ENCODE measurements at places on chromosomes 1 and 21.

- H3K36me3 ChIP-seq, result no peaks in the 10 kb centered on the region
- no peak overlapping the region for H3K4me3 ChIP-seq
- no peak overlapping the region for H3K27ac ChIP-seq
- no peaks in the 10 kb centered on the region for H3K27me3 ChIP-seq
These were observed 106.7 kb upstream of the ADAR start for GRCh38 chr1:154714638-154715037.

- no peak for DNase-seq
- H3K36me3 ChIP-seq, result no peaks in the 10 kb centered on the region
- H3K27ac ChIP-seq, result no peak overlapping the region
- no peaks in the 10 kb centered on the region for H3K27me3 ChIP-seq
- no peak overlapping the region for H3K4me3 ChIP-seq
- H3K4me1 ChIP-seq, result no peaks in the 10 kb centered on the region
These were observed 44.6 kb upstream of the BCL9 start for GRCh38 chr1:147496571-147497210.

- no peaks in the 10 kb centered on the region for H3K36me3 ChIP-seq
- no peak for DNase-seq
- H3K27ac ChIP-seq, result no peak overlapping the region
- no peaks in the 10 kb centered on the region for H3K27me3 ChIP-seq
- H3K4me3 ChIP-seq, result no peak overlapping the region
- H3K4me1 ChIP-seq, result no peaks in the 10 kb centered on the region
These were observed 121.1 kb downstream of the NUF2 start for GRCh38 chr1:163442895-163443294.

- no peak overlapping the region for H3K27ac ChIP-seq
- H3K4me1 ChIP-seq, result no peaks in the 10 kb centered on the region
- peaks cover 3% of the 10 kb centered on the region for H3K27me3 ChIP-seq
- H3K4me3 ChIP-seq, result no peak overlapping the region
- DNase-seq, result no peak
These were observed 86.9 kb downstream of the SMYD2 start for GRCh38 chr1:214367841-214368240.

DNA sequence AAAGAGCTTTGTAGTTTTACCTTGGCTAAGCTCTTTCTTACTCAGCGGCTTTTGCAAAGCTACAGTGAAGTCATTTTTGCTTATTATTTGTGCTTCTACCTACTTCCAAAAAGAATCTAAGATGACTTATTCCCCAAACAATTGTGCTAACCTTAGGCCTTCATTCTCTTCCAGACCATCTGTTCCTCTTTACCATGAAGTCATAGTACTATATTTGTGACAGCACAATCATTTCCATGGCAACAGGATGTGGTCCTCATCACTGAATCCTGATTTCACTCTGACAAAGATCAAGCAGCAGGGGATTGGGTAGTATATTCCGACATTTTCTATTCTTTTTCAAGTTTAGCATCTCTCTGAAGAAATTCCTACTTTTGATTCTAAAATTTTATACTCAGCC is 24.8 kb upstream of the NMNAT2 start:
- H3K36me3 ChIP-seq, result no peaks in the 10 kb centered on the region
- H3K4me3 ChIP-seq, result no peak overlapping the region
- H3K27ac ChIP-seq, result no peak overlapping the region
- H3K27me3 ChIP-seq, result no peaks in the 10 kb centered on the region

DNA sequence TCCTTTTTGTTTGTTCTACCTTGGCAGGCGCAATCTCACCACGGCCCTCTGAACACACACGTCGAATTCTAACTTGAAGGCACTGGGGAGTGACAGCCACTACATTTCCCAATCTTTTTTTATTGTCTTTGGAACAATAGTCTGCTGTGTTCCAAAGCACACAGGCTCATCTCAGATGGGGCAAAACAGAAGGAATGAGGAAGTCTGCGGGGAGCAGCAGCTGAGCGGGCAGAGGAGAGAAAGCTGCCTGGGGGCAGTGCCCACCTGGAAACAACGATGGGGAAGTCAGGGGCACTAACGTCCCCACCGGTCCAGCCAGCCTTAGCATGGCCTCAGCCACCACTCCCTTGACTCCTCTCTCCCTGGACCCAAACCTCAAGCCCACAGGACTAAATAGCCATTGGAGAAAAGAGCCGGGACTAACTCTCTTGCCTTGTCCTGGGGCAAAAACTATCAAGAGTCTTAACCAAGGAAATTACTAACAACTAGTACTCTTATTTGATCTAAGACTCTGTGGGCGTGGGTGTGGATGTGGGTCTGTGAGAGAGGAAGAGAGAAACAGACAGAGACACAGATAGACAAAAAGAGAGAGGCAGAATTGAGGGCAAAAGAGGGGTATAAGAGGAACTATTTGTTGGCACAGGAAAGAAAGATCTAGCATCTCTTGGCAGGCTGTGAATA is 34.2 kb downstream of the SYF2 start:
- peaks cover 2% of the 10 kb centered on the region for H3K4me1 ChIP-seq
- no peak overlapping the region for H3K27ac ChIP-seq
- H3K27me3 ChIP-seq, result no peaks in the 10 kb centered on the region
- no peak overlapping the region for H3K4me3 ChIP-seq

DNA sequence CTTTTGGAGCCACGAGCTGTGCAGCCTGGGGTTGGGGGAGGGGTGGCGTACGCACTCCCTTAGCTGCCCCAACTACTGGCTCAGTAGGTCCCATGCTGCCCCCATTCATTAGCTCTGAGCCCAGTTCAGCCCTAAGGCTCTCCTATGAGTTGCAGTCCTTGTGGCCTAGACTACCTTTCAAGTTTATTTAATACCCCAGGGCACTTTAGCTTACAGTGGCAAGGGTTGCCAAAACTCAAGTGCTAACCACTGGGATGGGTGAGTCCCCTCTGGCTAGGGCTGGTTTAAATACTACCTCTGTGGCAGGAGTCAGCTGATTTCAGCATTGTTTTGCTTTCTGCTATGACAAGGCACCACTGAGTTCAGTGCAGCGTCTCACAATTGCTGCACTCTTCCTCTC is 118.2 kb downstream of the ODF2L start:
- H3K4me1 ChIP-seq, result no peaks in the 10 kb centered on the region
- H3K36me3 ChIP-seq, result no peaks in the 10 kb centered on the region
- DNase-seq, result no peak
- H3K27ac ChIP-seq, result no peak overlapping the region
- no peak overlapping the region for H3K4me3 ChIP-seq
